Activated CD8-positive, alpha-beta memory T cell treated with anti-CD3 and anti-CD28 coated beads, Interleukin-2, amount 10 ng/mL, durations not matched to agents 7 days and 5 days (primary cell): ENCODE measurements at places on chromosomes 3 and 15. TPM values are rescaled to one million over a fixed set of nuclear protein-coding genes. Genes with fewer than 3 reads are reported as not detected.

Gene ACKR2
- 2.3 TPM for total RNA-seq

Gene PHC3
- 51.4 TPM for total RNA-seq

Gene ZPLD1
- not detected for total RNA-seq

Gene NMD3
- total RNA-seq = 38.0 TPM

Gene SLC6A20
- 0.05 TPM for total RNA-seq

Gene SCN11A
- total RNA-seq = 0.05 TPM

Gene CYP1A1
- 1.2 TPM for total RNA-seq

Gene SPINK8
- not detected for total RNA-seq

Gene IQCF5
- not detected for total RNA-seq

Gene CHST14
- 12.3 TPM for total RNA-seq

Gene HYAL1
- total RNA-seq = 0.15 TPM

Gene CCR1
- total RNA-seq = 55.6 TPM

Gene SLC22A14
- not detected for total RNA-seq

Gene SLC2A2
- not detected for total RNA-seq

Gene GPR176
- total RNA-seq = not detected

Gene TXNRD3
- total RNA-seq = 0.50 TPM

Gene MELTF
- total RNA-seq = 3.3 TPM

Gene SPATA12
- not detected for total RNA-seq

Gene NUDT16
- total RNA-seq = 9.8 TPM

Gene AP3B2
- not detected for total RNA-seq

Gene CCK
- total RNA-seq = not detected

Gene ZBBX
- not detected for total RNA-seq

Gene GATM
- 2.0 TPM for total RNA-seq

Gene ARHGAP31
- total RNA-seq = 1.4 TPM

Gene CLCN2
- 4.1 TPM for total RNA-seq

Gene IL17RB
- 2.4 TPM for total RNA-seq

Gene ARPIN
- total RNA-seq = not detected

Gene MUC20
- 0.85 TPM for total RNA-seq

Gene CCDC39
- not detected for total RNA-seq

Gene SLC27A2
- 36.4 TPM for total RNA-seq

Gene GOLGA8Q
- 7.7 TPM for total RNA-seq

Gene MOBP
- total RNA-seq = not detected

Gene CAMP
- not detected for total RNA-seq

Gene STAC
- total RNA-seq = not detected

Gene RMDN3
- total RNA-seq = 30.9 TPM

Gene SNAP23
- 63.9 TPM for total RNA-seq

Gene POC1A
- 29.5 TPM for total RNA-seq

Gene SEMA6D
- not detected for total RNA-seq

Gene GOLGA6L9
- 1.1 TPM for total RNA-seq

Gene ELL3
- total RNA-seq = 0.49 TPM

Gene HRG
- total RNA-seq = not detected

Gene DLL4
- 0.12 TPM for total RNA-seq

Gene ZNF385D
- total RNA-seq = not detected

Gene UPK1B
- total RNA-seq = not detected

Gene CACNA1D
- total RNA-seq = 0.41 TPM

Gene TMEM207
- total RNA-seq = not detected

Gene CLDN16
- total RNA-seq = not detected

Gene FAM81A
- total RNA-seq = 2.5 TPM

Gene SLC28A1
- total RNA-seq = not detected

Gene HIGD2B
- total RNA-seq = 0.53 TPM

Gene ALDH1A2
- total RNA-seq = 1.5 TPM

Gene SCAMP5
- 0.61 TPM for total RNA-seq

Gene ZNF280D
- 20.0 TPM for total RNA-seq
